ENCODE measurements at places on chromosomes 4 and X.
A peak's percentile ranks its signal among the peaks of the same experiment; 100 is the strongest.

GRCh38 chr4:173696551-173696950 is 166.5 kb upstream of the HAND2 start:
- no peak for DNase-seq
- H3K4me3 ChIP-seq: no peak overlapping the region
- no peaks in the 10 kb centered on the region for H3K4me1 ChIP-seq

GRCh38 chr4:70399319-70399718 is 1.6 kb downstream of the OPRPN start:
- H3K27me3 ChIP-seq: no peaks in the 10 kb centered on the region
- no peak overlapping the region for H3K27ac ChIP-seq
- H3K4me3 ChIP-seq: no peak overlapping the region
- no peaks in the 10 kb centered on the region for H3K4me1 ChIP-seq
- no peaks in the 10 kb centered on the region for H3K36me3 ChIP-seq

GRCh38 chrX:4572691-4573090 is 859.2 kb upstream of the PRKX start:
- H3K36me3 ChIP-seq: no peaks in the 10 kb centered on the region
- H3K27me3 ChIP-seq: no peaks in the 10 kb centered on the region
- H3K27ac ChIP-seq: no peak overlapping the region
- no peaks in the 10 kb centered on the region for H3K4me1 ChIP-seq
- no peak overlapping the region for H3K4me3 ChIP-seq
- no peak for DNase-seq

DNA sequence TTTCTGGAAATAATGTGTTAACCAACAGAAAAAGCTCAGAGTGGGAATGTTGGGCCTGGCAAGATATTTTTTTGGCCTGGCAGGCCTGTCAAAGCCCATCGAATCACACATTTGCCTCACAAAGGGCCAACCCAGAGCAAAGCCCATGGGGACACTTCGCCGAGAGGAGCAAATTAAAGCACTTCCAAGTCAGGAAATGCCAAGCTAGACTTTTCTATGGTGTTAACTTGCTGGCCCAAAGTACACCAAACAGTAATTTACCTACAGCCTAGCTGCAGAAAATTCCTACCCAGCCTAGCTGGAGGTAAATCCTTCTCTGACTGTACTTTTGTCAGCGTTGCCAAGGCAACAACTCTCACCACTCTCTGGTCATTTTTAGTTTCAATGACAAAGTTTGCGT is 288.6 kb upstream of the LDB2 start:
- H3K27ac ChIP-seq: no peak overlapping the region
- no peaks in the 10 kb centered on the region for H3K36me3 ChIP-seq
- DNase-seq: no peak
- no peaks in the 10 kb centered on the region for H3K4me1 ChIP-seq
- H3K27me3 ChIP-seq: no peaks in the 10 kb centered on the region

DNA sequence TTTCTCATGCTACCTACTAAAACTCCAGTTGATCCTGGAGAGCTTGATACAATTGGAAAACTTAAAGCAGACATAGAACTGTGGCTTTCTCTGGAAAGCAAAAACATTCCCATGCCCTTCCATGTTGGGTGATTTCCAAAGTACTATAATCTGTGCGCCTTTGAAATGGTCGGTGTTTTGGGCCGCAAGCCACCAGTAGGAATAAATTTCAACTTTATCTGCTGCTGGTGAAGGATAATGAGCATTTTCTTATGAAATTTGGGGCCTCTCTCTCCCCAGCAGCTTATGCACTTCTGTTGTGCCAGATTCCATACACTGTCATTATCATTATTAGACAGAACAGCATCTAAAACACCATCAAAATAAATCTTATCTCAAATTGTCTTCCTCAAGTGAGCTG is 366.7 kb upstream of the RPS6KA3 start:
- no peak for DNase-seq
- H3K4me3 ChIP-seq: no peak overlapping the region
- H3K4me1 ChIP-seq: no peaks in the 10 kb centered on the region
- H3K27me3 ChIP-seq: no peaks in the 10 kb centered on the region
- H3K27ac ChIP-seq: no peak overlapping the region

- no peaks in the 10 kb centered on the region for H3K36me3 ChIP-seq
- H3K4me3 ChIP-seq: no peak overlapping the region
- no peaks in the 10 kb centered on the region for H3K27me3 ChIP-seq
- peaks cover 4% of the 10 kb centered on the region for H3K4me1 ChIP-seq
- H3K27ac ChIP-seq: no peak overlapping the region
- DNase-seq: no peak
Observed at GRCh38 chr4:16794816-16795445, 103.5 kb downstream of the LDB2 start.

GRCh38 chr4:169099771-169100180 is 89.7 kb upstream of the CBR4 start:
- no peaks in the 10 kb centered on the region for H3K36me3 ChIP-seq
- H3K27ac ChIP-seq: no peak overlapping the region
- no peak overlapping the region for H3K4me3 ChIP-seq
- peaks cover 10% of the 10 kb centered on the region for H3K4me1 ChIP-seq
- no peak for DNase-seq

DNA sequence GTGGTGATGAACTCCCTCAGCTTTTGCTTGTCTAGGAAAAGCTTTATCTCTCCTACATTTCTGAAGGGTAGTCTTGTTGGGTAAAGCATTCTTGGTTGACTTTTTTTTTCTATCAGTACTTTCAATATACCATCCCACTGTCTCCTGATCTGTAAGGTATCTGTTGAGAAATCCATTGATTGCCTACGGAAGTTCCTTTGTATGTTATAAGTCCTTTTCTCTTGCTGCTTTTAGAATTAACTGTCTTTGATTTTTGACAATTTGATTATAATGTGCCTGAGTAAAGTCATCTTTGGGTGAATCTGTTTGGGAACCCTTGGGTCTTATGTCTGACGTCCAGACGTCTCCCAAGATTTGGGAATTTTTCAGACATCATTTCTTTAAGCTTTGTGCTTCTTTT is 30.8 kb downstream of the SCLT1 start:
- no peak for DNase-seq
- H3K27ac ChIP-seq: no peak overlapping the region
- no peak overlapping the region for H3K4me3 ChIP-seq
- no peaks in the 10 kb centered on the region for H3K4me1 ChIP-seq
- no peaks in the 10 kb centered on the region for H3K36me3 ChIP-seq

- H3K4me1 ChIP-seq: no peaks in the 10 kb centered on the region
- no peak overlapping the region for H3K4me3 ChIP-seq
- no peaks in the 10 kb centered on the region for H3K27me3 ChIP-seq
- peaks cover 73% of the 10 kb centered on the region for H3K36me3 ChIP-seq
- no peak overlapping the region for H3K27ac ChIP-seq
Observed at GRCh38 chrX:47172971-47173792, 20.4 kb upstream of the UBA1 start.

- no peak overlapping the region for H3K27ac ChIP-seq
- no peak for DNase-seq
- no peaks in the 10 kb centered on the region for H3K4me1 ChIP-seq
Observed at GRCh38 chr4:92198711-92199110, 105.1 kb upstream of the GRID2 start.

- no peaks in the 10 kb centered on the region for H3K27me3 ChIP-seq
- no peak overlapping the region for H3K27ac ChIP-seq
- no peaks in the 10 kb centered on the region for H3K4me1 ChIP-seq
- no peak overlapping the region for H3K4me3 ChIP-seq
- no peak for DNase-seq
Observed at GRCh38 chrX:48589482-48590162, 7.7 kb upstream of the WDR13 start.

- H3K4me1 ChIP-seq: no peaks in the 10 kb centered on the region
- no peaks in the 10 kb centered on the region for H3K27me3 ChIP-seq
- H3K27ac ChIP-seq: no peak overlapping the region
- no peak overlapping the region for H3K4me3 ChIP-seq
- no peaks in the 10 kb centered on the region for H3K36me3 ChIP-seq
Observed at GRCh38 chrX:122187069-122187713, 996.9 kb upstream of the GRIA3 start.

DNA sequence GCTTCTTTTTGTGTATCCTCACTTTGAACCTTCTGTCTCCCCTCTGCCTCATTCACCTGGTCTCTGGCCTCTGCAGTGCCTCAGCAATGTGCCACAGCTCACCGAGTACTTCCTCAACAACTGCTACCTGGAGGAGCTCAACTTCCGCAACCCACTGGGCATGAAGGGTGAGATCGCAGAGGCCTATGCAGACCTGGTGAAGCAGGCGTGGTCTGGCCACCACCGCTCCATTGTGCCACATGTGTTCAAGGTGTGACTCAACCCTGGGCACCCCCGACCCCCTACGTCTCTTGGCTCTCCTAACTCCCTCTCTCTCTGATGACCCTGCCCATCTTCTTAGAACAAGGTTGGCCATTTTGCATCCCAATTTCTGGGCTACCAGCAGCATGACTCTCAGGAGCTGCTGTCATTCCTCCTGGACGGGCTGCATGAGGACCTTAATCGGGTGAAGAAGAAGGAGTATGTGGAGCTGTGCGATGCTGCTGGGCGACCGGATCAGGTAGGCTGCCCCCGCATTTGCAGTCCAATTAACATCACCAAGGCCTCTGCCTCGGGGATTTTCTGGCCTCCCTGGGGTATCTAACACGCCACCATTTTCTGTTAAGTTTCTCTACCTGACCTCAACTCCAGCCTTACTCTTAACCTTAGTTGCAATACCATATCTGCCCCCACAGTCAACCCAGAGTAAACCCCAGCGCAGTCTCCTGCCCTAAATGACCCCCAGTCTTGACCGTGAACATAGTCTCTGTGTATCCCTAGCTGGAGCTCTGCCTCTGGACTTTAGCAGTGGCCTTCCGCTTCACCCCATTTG is 8.6 kb downstream of the USP11 start:
- peaks cover 74% of the 10 kb centered on the region for H3K36me3 ChIP-seq
- DNase-seq: no peak
- no peak overlapping the region for H3K4me3 ChIP-seq
- no peaks in the 10 kb centered on the region for H3K27me3 ChIP-seq

DNA sequence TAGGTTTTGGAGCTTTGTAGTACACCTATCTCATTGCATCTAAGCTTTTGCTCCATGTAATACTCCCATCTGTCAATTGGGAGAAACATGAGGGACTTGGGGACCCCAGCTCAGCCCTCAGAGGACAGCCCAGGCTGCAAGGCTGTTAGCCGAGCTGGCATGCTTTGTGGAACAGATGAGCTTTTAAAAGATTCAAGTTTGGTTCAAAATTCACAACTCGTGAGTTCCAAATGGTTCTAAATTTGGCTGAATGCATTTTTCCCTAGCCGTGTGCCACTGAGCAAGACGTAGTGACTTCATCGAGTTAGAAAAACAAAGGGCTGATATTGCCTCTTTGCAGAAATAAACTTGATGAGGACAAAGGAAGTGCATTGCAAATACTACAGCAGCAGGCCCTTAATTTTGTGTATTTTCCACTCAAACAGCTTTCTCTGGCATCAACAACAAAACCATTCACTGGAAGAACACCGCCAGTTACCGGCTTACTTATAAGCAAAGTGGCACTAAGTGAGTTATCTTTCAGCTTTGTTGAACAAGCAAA is 165.0 kb upstream of the HS3ST1 start:
- DNase-seq: no peak
- H3K4me1 ChIP-seq: no peaks in the 10 kb centered on the region

DNA sequence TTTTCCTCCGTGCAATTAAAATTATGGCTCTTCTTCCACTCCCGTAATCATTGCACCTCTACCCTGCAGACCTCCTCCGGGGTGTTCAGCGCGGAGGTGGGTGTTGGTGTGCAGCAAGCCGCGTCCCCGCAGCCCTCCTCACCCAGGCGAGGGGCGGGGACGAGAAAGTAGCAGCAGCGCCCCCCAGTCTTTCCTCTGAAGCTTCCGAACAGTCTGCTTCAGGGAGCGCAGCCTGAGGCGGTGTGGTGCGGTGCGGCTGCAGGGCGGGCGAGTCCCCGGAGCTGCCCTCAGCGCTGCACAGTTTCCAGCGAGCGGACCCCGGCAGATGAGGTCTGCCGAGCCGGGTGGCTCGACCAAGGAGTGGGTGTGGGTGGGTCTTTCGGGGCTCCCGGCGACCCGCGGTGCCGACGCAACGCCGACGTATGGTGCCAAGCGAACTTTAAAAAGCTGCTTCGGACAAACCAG is at the start of gene FRAS1:
TSS of gene FRAS1 (plus strand) at position 189 of the 465 bp plus-strand sequence. CDS start 687 bp downstream, outside the sequence.
- H3K4me3 ChIP-seq: peak within 1 kb of the TSS; percentile 78
- H3K4me1 ChIP-seq: peaks cover 36% of the 10 kb centered on the region
- H3K27me3 ChIP-seq: peaks cover 26% of the 10 kb centered on the region
- no peak within 1 kb of the TSS for H3K27ac ChIP-seq
- DNase-seq: peak; percentile 79
- no peaks in the 10 kb centered on the region for H3K36me3 ChIP-seq

DNA sequence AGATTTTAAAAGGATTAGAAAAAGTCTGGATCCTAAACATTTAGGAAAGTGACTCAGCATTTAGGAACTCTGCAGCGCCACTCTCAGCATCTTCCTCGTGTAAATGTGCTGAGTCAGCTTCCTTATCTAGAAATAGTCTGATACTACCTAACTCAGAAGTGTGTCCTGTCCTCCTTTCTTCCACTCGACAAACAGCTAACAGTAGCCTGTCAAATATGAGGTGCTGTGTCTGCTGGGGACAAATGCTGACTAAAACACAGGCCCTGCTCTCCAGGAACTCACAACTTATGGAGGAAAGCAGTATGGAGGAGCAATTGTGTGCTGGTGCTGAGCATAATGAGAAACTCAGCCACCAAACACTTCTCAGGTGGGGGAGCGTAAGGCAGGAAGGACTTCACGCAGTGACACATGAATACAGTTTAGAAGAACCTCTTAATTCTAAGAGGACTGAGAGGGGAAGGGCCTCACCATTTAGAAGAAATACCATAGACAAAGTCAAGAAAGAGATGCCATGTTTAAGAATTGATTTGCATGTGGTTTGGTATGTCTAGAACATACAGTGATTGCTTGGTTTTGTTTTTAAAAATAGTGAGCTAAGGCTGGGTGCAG is 125.3 kb downstream of the SOWAHB start:
- H3K27me3 ChIP-seq: no peaks in the 10 kb centered on the region
- H3K27ac ChIP-seq: no peak overlapping the region
- DNase-seq: no peak
- no peaks in the 10 kb centered on the region for H3K4me1 ChIP-seq
- peaks cover 17% of the 10 kb centered on the region for H3K36me3 ChIP-seq
- H3K4me3 ChIP-seq: no peak overlapping the region

GRCh38 chr4:176065435-176066291 is at the start of gene WDR17:
Gene WDR17 (plus strand): TSS chr4:176065841. CDS start chr4:176111581, 45,740 bp downstream.
- H3K27me3 ChIP-seq: no peaks in the 10 kb centered on the region
- H3K4me1 ChIP-seq: peaks cover 10% of the 10 kb centered on the region
- DNase-seq: peak; percentile 95
- peak within 1 kb of the TSS; percentile 68 for H3K4me3 ChIP-seq
- H3K36me3 ChIP-seq: no peaks in the 10 kb centered on the region
- H3K27ac ChIP-seq: no peak within 1 kb of the TSS
